ENCODE measurements at places on chromosomes 2 and 18. TPM values are rescaled to one million over a fixed set of nuclear protein-coding genes. Genes with fewer than 3 reads are reported as not detected.

DNA sequence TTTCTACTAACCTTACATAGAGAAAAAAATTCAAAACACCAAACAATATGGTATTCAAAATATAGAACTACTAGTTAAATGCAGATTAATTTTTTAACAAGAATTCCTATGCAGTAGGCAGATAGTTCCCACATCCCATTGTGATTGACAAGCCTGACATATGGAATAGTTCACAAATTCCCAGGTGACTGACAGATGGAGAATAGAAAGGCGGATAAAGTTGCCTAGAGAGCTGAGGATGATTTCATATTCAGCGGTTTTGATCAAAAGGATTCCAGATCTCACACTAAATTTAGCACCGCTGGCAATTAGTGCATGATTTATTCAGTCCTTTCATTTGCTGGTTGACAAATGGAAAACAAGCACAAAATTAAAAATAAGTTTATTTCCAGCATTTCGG is 733.7 kb upstream of the POU3F3 start:
- DNase-seq: no peak

DNA sequence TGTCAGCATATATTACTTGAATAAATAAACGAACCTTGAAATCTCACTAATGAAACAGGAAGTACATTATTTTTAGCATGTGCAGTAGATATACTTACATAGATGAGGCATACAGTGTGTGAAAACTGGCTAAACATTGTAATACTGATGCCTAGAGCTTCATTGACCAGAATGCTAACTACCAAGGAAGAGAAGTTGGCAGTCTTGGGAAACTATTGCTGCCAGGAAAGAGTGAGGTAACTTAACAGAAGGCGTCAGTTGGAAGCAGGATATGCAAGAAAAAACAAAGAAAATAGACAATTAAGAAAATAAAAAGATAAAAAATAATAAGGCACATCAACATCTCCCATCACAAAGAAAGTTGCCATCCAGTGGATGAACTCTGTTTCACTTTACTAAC is 963.0 kb downstream of the TDRD15 start:
- DNase-seq: no peak

DNA sequence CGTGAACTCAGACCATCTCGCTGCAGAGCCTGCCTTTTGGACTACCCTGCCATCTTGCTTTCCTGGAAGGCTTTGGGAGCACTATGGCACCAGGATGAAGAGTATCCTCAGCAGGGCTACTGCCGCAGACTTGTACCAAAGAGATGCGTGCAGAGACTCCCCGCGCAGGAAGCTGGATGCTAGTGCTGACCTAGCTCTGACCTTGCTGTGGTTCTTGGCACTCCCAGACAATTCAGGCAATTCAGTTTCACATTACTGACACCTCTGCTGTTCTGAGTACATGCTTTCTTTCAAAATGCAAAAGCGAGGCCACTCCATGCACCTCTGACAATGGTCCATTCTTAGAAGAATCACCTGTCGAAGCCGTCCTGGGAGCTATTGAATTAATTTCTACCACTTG is 251.5 kb upstream of the MEX3C start:
- no peak for DNase-seq

The KLHL41 gene
- total RNA-seq: 0.28 TPM

The NAGK gene
- total RNA-seq: 60.4 TPM

Data from IMR-90 (cell line).